ENCODE measurements at places on chromosomes 2 and 18.

DNA sequence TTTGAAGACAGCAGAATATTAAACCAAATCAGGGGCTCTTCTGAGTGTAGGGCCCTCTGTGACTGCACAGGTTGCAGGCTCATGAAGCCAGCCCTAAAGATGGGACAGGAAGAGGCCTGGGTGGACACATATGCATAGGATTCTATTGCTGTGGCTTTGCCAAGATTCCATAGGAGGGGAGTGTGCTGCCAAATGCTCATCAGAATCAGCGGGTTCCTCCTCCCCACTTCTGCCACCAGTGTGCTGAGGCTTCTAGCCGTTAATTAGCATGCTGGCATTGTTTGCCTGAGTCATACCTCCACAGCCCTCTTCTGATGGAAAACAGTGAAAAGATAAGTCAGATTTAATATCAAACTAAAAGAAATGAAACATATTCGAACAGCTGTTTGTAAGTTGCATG is 103.9 kb upstream of the TMEFF2 start:
- DNase-seq, result no peak

DNA sequence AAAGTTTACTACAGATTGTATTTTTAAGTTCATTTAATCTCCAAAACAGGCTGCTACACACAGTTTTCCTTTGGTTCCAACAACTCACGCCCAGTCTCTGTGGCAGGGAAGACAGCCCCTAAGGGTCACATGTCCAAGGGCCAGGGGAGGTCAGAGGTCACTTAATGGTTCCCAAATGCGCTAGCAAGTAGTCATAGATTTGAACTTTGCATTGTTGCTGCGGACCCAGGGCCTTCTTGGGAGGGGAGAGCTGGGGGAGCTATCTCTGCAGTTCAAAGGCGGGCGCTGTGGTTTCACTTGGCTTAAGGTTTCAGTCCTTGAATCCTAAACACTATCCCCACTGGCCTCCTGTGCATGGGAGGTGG is 74.8 kb upstream of the ZNF532 start:
- no peak for DNase-seq

GRCh38 chr18:26653943-26654615 is 105.7 kb upstream of the KCTD1 start:
- DNase-seq, result no peak

GRCh38 chr2:221437056-221437455 is 135.0 kb downstream of the EPHA4 start:
- no peak for DNase-seq

GRCh38 chr2:109126501-109126860 is 2.5 kb upstream of the SH3RF3 start:
- DNase-seq, result no peak

DNA sequence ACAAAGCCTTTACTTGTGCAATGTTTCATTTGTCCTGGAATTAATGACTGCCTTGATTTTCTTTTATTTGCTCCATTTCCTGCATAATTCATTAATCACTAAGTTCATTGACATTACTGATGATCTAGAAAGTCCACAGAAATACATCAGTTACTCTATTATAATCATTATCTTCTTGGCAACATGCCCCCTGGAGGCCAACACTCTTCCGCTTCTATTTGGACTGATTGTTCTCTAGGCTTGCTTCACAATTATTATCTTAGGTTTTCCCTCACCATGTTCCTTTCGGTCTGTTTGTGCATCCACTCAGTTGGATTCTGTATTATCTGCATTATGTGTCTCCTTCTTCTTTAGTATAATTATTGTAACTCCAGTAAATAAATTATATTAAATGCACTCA is 461.0 kb upstream of the CDH2 start:
- DNase-seq, result no peak

DNA sequence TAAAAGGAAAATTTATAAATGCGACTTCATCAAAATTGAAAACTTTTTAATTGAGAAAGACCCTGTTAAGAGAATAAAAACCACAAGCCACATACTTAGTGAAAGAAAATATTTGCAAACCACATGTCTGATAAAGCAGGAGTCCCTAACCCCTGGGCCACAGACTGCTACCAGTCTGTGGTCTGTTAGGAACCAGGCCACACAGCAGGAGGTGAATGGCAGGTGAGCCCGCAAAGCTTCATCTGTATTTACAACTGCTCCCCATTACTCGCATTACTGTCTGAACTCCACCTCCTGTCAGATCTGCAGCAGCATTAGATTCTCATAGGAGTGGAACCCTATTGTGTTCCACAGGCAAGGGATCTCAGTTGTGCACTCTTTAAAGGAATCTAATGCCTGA is 95.5 kb upstream of the CRACDL start:
- DNase-seq, result no peak

GRCh38 chr18:53906681-53907080 is 317.8 kb downstream of the MBD2 start:
- no peak for DNase-seq

DNA sequence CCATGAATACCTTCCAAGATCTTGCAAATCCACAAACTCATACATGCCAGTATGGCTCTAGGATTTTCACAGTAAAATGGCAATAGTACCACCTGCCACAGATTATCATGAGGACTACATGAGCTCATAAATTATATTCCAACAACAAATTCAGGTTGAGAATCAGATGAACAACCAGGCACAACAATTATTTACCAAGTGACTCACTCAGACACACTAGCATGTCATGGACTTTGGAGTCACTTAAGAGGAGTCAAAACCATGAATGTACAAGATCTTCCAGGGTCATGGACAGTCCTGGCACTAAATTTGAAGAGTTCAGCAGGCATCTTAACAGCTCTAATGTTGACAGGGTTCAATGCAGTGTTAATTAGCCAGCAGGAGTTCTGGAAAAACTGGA is 34.4 kb upstream of the BZW1 start:
- DNase-seq, result no peak

GRCh38 chr2:177723235-177723634 is 330.7 kb downstream of the AGPS start:
- DNase-seq, result no peak

GRCh38 chr18:58466636-58467205 is 162.2 kb downstream of the ALPK2 start:
- DNase-seq, result no peak

GRCh38 chr18:62337336-62337735 is 12.2 kb downstream of the TNFRSF11A start:
- no peak for DNase-seq

GRCh38 chr2:144152817-144153271 is 367.1 kb downstream of the ZEB2 start:
- DNase-seq, result no peak

DNA sequence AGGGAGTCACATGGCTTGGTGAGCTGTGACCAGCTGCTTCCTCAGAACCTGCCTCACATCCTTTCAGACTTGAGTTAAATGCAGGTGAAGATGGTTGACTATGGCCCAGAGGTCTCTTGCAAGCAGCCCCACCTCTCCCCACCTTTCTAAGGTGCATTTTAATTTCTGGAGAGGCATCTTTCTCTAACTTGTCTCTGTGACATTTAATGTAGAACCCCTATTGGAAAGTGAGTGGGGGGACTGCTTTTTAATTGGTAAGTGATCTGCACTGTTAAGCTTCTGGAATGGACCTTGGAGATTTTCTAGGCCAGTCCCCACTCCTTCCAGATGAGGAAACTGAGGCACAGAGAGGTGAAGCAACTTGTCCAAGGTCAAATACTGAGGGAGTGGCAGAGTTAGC is 37.3 kb upstream of the SKOR2 start:
- DNase-seq, result no peak

GRCh38 chr2:46353509-46353908 is 56.3 kb downstream of the EPAS1 start:
- DNase-seq, result no peak

DNA sequence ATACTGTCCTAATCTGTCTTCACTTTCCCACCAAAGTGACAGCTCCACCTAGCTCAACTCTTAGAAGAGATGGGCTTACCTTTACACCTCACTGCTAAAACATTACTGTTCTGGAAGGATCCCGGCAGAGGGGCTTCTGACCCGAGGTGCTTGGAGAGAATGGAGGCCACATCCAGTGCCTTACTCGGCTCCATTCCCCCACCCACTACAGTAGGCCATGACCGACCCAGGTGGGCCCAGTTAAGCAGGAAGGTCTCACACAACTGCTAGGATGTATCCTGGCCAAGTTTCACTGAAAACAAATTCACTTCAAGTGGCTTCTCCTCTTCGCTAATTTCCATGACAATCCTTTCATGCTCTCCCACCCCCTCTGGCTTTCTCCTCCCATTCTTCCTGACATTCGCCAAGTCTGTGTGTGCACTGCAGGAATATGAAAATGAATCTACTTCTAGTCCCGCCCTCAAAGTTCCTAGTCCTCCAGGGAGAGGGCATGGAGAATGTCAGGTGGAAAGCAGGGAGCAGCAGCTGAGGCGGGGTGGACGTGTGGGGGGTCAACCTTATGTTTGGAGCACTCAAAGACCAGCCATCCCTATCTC is 11.8 kb downstream of the WIPF1 start:
- DNase-seq, result no peak

- DNase-seq, result no peak
Observed at GRCh38 chr2:58731488-58731869, 490.4 kb upstream of the FANCL start.

GRCh38 chr2:151053661-151053990 is 208.0 kb downstream of the RBM43 start:
- no peak for DNase-seq

GRCh38 chr18:28176948-28177827 is at the start of gene CDH2:
Gene CDH2 (minus strand): TSS chr18:28177130. CDS start chr18:28177022, 108 bp downstream.
- no peak for DNase-seq

GRCh38 chr2:40550085-40550484 is 98.2 kb upstream of the SLC8A1 start:
- no peak for DNase-seq

- DNase-seq, result no peak
Observed at GRCh38 chr18:34783501-34783900, 73.4 kb downstream of the DTNA start.

DNA sequence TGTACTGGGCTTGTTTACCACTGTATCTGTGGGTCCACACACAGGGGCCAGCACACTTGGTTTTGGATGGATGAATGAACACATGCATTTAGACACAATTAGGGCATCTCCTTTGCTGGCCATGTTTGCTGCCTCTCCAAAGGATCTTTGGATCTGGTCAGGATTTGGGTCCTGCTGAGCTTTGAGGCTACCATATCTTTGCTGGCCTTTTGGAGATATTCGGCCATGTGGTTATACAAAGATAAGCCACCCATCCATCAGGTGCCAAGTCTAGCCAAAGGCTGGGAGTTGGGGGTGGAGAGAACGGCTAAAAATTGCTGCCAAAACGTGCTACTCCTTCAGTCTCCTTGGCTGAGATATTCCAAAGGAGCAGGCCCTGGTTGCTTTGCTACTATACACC is 18.2 kb upstream of the FZD7 start:
- DNase-seq, result no peak

DNA sequence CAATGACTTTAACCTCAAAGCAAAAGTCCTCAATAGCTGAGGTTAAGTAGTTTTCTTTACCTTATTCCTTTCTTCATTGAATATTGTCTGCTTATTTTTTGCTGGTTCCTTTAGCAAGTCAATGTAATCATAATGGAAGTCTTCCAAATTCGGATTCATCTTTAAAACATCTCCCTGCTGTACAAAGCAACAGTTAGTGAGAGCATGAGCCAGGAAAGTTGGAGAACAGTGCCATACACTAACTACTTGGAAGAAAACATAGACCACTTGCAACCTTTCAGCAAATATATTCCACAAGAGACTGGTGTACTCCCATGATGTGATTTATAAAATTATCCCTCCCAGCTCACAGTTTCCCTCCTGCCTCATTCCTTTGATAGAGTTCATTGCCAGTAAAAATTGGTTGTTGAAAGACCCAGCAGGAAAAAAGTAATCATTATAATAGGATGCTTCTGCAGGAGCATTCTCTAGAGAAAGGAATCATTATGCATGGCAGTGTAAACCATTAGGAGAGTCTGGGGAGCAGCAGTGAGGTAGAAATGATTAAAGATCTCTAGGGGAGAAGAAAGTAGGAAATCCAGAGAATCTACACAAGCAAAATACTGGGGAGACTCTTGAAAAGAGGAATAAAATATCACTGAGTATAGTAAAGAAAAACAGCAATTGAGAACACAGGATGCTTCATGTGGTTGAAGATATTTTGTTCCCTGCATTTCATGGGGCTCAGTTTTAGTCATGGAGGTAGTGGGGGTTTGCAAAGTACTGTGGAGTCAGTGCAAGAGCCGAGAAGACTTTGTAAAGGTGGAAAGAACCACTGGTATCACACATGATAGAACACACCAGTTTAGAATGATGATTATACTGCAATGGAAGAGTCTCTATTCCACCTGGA is 38.6 kb upstream of the TTN start:
- no peak for DNase-seq

DNA sequence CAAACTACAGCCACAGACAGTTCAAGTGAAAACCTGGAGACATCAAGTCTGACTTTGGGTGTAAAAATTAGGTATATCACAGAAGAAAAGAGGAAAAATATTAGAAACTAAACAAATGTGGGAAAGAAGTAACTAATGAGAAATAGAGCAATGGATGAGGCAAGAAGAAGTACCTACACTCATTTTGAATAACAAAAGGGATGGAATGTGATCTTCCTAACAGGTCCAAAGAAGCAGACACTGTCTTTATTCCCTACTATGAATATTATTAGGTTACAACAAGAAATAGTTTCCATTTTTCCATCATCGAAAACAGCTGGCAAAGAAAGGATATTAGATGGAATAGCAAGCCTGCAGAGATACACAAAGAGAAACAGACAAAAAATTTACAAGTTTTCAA is 486.3 kb upstream of the FSHR start:
- no peak for DNase-seq

- no peak for DNase-seq
Observed at GRCh38 chr2:150591496-150592285, 104.2 kb upstream of the RND3 start.

GRCh38 chr18:33585431-33585775 is 7.4 kb downstream of the ASXL3 start:
- no peak for DNase-seq

- no peak for DNase-seq
Observed at GRCh38 chr2:172894689-172895387, 159.2 kb downstream of the RAPGEF4 start.

- no peak for DNase-seq
Observed at GRCh38 chr18:45104049-45104395, 423.3 kb downstream of the SETBP1 start.

DNA sequence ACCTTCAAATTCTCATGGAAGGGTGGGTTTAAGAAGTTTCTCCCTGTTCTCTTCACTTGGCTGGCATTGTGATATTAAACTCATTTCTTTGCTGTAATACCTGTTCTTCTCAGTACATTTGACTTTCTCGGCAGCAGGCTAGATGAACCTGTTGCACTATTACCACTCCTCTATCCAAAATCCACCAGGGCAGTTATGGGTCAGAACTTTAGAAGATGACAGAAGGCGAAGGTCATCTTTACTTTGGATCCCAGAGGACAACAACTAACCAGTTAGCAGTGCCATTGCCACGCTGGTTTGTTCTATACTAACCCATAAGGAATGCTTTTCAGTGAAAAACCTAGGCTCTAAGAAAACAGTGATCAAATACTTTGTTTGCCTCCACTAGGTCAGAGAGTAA is 901.0 kb downstream of the TSN start:
- no peak for DNase-seq

GRCh38 chr18:61371111-61371510 is 37.9 kb downstream of the CDH20 start:
- no peak for DNase-seq

GRCh38 chr2:64760128-64760527 is 106.4 kb upstream of the SERTAD2 start:
- DNase-seq, result no peak

All from GM12878 (cell line).